Urinary bladder (tissue), 4 donors: ENCODE measurements at places on chromosomes 3 and 15. TPM values are rescaled to one million over a fixed set of nuclear protein-coding genes. Genes with fewer than 3 reads are reported as not detected.

GRCh38 chr15:35427091-35427490, 118.9 kb downstream of the DPH6 start:
- no peak for DNase-seq

PLCL2 gene
- total RNA-seq = 23.0 TPM

LIPC gene
- 1.2 TPM for total RNA-seq

DNA sequence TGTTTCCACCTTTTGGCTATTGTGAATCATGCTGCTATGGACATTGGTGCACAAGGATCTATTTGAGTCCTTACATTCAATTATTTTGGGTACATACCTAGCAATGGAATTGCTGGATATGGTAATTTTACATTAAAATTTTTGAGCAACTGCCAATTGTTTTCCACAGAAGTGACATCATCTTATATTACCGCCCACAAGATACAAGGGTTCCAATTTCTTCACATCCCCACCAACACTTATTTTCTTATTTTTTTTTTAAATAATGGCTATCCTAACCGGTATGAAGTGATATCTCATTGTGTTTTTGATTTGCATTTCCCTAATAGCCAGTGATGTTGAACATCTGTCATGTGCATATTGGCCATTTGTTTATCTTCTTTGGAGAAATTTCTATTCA, 22.5 kb upstream of the NPTN start:
- no peak for DNase-seq
